Smooth muscle cell of the umbilical artery (primary cell): ENCODE measurements at places on chromosomes 6 and 20. TPM values are rescaled to one million over a fixed set of nuclear protein-coding genes. Genes with fewer than 3 reads are reported as not detected.

ZBTB24 gene
- total RNA-seq = 10.2 and 11.6 TPM in 2 replicates

SOX18 gene
- under 0.01 TPM in 1 of 2 replicates, not detected in the other for total RNA-seq

TAF11 gene
- total RNA-seq = 15.4 and 21.1 TPM in 2 replicates

PPIL6 gene
- 2.9 and 4.5 TPM in 2 replicates for total RNA-seq

NFATC2 gene
- 0.59 and 1.1 TPM in 2 replicates for total RNA-seq

THBD gene
- 1.2 and 7.2 TPM in 2 replicates for total RNA-seq

ME1 gene
- 43.7 and 48.9 TPM in 2 replicates for total RNA-seq

HEY2 gene
- 0.05 TPM in 1 of 2 replicates, not detected in the other for total RNA-seq

BPIFB2 gene
- total RNA-seq = not detected in 2 replicates

PDSS2 gene
- 11.6 and 14.9 TPM in 2 replicates for total RNA-seq

FRK gene
- total RNA-seq = 0.09 and 0.30 TPM in 2 replicates

TRIM10 gene
- total RNA-seq = not detected in 2 replicates

RAMACL gene
- total RNA-seq = 0.74 and 2.1 TPM in 2 replicates

OPN5 gene
- total RNA-seq = not detected in 2 replicates

GRM1 gene
- not detected in 2 replicates for total RNA-seq

KCNK5 gene
- not detected in 2 replicates for total RNA-seq

NFYA gene
- 15.4 and 25.1 TPM in 2 replicates for total RNA-seq

GPR6 gene
- total RNA-seq = not detected in 2 replicates

SNAP91 gene
- total RNA-seq = 0.05 and 0.30 TPM in 2 replicates

PRDM13 gene
- total RNA-seq = not detected in 2 replicates

OTOR gene
- not detected in 2 replicates for total RNA-seq

OOEP gene
- total RNA-seq = not detected in 2 replicates

MCHR2 gene
- total RNA-seq = not detected in 2 replicates

CST4 gene
- total RNA-seq = not detected in 2 replicates

KAT14 gene
- total RNA-seq = 10.8 and 15.1 TPM in 2 replicates

C6orf141 gene
- 0.59 and 0.69 TPM in 2 replicates for total RNA-seq

SRSF12 gene
- total RNA-seq = under 0.01 and 0.14 TPM in 2 replicates

SLC16A10 gene
- 0.05 and 0.30 TPM in 2 replicates for total RNA-seq

TMEM217 gene
- total RNA-seq = 1.2 and 2.2 TPM in 2 replicates

C6orf58 gene
- total RNA-seq = 0.14 TPM in 1 of 2 replicates, not detected in the other

RBM24 gene
- 8.0 and 16.2 TPM in 2 replicates for total RNA-seq

SLC22A7 gene
- total RNA-seq = not detected in 2 replicates

RAET1G gene
- 0.55 and 1.8 TPM in 2 replicates for total RNA-seq

UFL1 gene
- 34.4 and 41.4 TPM in 2 replicates for total RNA-seq
